ENCODE measurements at places on chromosomes 7 and 10.

DNA sequence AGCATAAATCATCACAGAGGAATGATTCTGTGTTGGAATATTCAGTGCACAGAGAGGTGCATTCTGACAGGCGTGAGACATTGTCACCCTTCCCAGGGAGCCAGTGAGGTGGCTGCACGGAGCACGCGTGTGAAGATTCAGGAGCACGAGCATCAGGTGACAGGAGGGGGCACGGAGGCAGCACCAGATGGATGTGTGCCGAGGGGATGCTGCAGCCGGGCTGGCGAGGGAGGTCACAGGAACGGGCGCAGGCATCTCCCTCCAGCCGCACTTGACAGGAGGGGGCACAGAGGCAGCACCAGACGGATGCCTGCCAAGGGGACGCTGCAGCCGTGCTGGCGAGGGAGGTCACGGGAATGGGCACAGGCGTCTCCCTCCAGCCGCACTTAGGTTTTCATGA is 66.5 kb downstream of the DIP2C start:
- no peak for DNase-seq

GRCh38 chr7:33459340-33459751 is 330.0 kb downstream of the BBS9 start:
- DNase-seq = no peak

- no peak for DNase-seq
Observed at GRCh38 chr7:135414850-135415439, 95.0 kb downstream of the CNOT4 start.

- DNase-seq = no peak
Observed at GRCh38 chr7:1967512-1968396, 265.0 kb downstream of the MAD1L1 start.

DNA sequence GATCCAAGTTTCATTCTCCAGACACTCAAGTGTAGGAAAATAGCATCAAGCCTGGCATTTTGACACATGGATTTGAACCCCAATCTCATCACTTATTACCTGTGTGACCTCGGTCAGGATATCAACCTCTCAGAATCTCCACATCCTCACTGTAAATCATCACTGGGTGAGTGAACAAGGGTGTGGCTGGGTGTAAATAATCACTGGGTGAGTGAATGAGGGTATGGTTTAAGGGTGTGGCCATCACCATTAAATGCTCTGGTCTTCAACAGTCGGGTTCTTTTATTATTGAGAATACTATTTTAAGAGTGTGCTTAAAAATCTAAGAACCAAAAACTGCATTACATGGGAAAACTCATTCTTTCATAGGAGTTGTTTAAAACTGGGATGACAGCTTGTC is 200.1 kb downstream of the DOCK4 start:
- DNase-seq = no peak

DNA sequence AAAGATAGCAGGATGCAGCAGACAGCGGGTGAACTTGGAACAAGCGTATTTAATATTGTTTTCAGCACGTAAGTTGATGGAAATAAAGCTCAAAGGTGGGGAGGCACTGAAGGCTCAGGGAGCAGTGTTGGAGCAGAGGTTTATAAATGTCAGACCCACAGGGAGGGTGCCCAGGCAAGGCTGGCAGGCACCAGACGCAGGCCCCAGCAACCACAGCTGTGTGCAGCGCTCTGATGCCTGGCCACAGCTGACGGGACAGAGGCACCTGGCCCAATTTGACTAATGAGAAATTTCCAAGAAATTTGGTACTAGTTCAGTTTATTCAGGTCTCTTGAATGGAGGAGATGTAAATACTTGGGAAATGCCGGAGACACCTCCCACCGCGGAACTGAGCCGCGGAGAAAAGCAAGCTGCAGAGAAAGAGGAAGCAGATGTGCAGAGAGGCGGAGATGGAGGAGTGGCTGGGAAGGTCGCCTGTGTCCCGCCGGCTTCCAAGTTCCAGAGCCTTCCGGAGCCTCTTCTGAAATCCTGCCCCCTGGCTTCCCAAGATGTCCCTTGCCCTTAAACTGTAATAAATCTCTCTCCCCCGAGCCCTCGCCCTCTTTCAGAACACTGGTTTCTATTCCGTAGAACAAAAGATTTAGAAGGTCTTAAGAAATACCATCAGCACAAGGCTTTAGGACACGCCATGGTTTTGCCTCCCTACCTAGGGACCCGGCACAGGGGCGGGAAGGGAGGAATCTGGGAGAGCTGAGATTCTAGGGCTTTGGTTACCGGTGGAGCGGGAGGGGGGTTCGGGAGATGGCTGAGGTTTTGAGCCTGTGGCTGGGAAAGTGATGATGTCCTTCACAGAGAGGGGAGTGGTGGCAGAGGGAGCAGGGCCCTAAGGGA is 38.4 kb upstream of the PLXNA4 start:
- no peak for DNase-seq

DNA sequence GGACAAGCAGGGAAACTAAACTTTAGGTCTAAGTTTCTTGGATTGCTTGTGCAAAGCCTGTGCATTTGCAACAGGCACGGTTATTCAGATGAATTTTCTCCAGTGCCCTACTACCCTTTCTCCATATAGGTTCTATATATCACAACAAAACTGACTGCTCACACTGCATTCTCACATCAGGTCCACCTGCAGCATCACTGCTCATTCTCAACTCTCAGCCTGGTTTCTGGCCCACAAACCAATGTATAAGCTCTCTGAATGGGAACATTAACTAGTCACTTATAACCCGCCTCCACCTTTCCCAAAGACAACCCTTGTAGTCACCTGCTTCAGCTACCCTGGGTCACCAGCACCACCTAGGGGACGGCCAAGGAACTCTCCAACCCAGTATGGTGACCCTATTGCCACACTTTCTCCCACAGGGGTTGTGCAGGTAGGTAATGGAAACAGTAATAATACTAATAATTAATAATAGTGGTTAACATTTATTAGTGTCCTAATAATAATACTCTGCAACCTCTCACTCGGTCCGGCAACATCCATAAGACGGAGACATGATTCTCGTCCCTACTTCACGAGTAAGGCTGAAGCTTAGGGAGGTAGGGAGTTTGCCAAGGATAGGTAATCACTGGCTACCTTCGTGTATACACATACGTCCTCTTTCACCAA is 97.3 kb downstream of the CLEC2L start:
- DNase-seq = no peak

- no peak for DNase-seq
Observed at GRCh38 chr10:58513188-58514110, 777 bp downstream of the BICC1 start.

DNA sequence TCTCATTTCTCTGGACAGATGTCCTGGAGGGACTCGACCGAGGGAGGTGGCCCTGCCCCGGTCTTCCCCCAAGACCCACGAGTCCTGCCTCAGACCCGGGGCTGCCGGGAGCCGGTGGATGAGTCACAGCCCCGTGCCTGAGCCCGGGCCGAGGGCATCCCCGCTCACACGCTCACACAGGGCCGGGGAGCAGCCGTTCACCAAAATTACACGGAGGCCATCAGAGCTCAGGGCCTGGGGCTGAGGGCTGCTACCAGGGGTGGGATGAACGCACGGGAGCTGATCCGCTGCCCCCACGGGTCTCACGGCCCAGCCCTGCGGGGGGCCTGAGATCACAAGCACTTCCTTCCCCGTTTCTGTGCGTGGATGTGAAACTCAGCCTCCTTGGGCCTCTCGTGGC is 17.5 kb downstream of the FAM20C start:
- no peak for DNase-seq

All from activated T-helper 1 cell treated with anti-CD3 and anti-CD28 coated beads, Interleukin-2, amount 50 U/mL, for 16 hours (primary cell).